ENCODE measurements at places on chromosomes 5 and 9.

DNA sequence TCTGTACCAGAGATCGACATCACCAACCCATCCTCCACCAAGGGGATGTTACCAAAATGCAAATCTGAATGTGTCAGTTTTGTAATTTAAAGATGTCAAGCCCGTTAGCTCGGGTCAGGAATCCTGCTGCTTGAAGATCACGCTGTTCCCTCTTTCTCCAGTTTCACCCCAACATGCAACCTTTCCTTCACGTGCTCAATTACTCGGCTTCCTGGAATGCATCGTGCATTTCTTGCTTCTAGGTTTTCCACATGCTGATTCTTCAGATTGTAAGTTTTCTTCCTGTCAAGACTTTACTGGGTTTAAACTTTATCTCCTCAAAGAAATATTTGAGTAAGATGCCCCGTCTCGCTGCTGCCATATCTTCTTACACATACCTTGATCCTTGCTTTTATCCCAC lies 209.5 kb upstream of the SNX2 start:
- DNase-seq: no peak

GRCh38 chr5:67453111-67453905 lies 256.7 kb upstream of the CD180 start:
- no peak for DNase-seq

DNA sequence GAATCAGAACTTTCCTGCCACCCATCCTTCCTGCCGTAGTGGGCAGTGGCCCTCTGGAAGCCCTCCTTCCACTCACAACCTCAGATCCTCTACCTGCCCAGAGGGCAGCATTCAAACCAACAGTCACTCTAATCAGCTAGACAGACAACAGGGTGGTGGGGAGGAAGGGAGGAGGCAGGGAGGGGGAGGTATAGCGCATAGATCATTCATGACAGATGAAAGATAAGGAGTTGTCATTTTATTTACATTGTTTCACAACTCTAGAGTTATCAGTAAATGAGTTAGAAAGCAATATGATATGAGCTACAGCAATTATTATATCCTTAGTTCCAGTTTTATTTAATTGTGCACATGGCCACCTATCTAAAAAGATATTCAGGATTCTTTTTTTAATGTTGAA lies 852 bp downstream of the IL9 start:
- no peak for DNase-seq

DNA sequence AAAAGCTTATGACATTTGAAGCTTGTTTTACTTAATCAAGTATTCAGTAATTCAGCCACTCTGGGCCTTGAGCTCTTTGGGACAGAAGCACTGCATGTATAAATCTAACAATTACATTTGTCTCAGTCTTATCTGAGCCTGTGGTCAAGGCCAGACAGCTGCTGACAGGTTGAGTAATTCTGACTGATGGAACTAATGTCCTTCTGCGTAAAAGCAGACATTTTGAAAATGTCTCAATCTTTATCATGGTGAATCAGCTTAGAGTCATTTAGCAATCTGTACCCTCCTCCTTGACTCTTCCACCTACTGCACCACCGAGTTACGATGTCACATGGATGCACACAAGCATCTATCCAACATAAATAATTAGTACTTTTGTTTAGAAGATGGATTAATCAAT lies 400.0 kb downstream of the ARRDC3 start:
- peak; percentile 65 for DNase-seq

- DNase-seq: no peak
Measured at GRCh38 chr5:56737951-56738606, 77.3 kb upstream of the MAP3K1 start.

GRCh38 chr9:1619915-1620710 lies 395.0 kb upstream of the SMARCA2 start:
- no peak for DNase-seq

- DNase-seq: no peak
Measured at GRCh38 chr5:98543490-98543889, 230.0 kb upstream of the RGMB start.

DNA sequence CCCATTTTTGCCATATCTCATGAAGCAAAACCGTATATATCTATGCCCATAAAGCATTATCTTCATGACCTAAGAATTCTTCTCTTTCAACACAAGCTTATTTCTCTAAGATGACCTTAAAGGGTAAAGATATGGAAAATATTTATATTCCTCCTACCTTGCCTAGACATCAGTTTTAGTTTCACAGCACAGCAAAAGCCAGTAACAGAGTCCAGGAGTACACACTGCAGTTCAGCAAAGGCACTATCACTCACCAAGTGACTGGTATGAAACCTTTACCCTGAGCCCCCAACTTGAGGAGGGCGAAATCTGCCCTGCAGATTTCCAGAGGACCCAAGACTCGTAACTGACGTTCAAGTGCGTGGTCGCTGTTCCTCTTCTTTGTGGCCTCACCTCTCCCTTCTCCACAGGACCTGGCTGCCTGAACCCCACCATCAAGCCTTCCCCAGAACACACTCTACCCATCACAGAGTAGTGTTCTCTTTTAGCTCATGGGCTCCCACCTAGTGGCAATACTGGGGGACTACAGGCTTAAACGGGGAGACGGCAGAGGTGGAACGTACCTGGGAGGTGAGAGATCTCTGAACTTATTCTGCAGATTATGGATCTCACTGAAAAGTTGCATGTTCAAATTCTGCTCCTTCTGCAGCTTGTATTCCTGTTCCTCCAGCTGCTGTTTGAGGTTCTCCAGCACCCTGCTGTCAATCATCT lies 141.0 kb downstream of the CDK5RAP2 start:
- no peak for DNase-seq

- DNase-seq: no peak
Measured at GRCh38 chr5:61330845-61331406, 1.1 kb upstream of the ZSWIM6 start.

DNA sequence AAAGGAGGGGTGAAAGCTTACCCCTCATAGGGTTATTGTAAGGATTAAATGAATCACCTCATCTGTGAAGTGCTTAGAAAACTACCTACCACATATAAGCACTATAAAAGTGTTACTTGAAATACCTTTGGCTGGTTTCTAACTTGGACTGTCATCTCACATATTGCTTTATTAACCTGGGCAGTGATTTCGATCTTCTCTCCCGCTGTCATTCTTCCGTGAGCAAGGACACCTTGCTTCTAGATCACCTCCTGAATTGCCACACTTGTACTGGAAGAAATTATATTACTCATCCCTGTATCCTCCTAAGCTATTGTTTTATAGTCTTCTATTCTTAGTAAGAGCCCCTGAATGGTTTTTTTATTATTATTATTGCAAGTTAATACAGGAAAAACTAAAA lies 34.0 kb upstream of the GRAMD2B start:
- no peak for DNase-seq

DNA sequence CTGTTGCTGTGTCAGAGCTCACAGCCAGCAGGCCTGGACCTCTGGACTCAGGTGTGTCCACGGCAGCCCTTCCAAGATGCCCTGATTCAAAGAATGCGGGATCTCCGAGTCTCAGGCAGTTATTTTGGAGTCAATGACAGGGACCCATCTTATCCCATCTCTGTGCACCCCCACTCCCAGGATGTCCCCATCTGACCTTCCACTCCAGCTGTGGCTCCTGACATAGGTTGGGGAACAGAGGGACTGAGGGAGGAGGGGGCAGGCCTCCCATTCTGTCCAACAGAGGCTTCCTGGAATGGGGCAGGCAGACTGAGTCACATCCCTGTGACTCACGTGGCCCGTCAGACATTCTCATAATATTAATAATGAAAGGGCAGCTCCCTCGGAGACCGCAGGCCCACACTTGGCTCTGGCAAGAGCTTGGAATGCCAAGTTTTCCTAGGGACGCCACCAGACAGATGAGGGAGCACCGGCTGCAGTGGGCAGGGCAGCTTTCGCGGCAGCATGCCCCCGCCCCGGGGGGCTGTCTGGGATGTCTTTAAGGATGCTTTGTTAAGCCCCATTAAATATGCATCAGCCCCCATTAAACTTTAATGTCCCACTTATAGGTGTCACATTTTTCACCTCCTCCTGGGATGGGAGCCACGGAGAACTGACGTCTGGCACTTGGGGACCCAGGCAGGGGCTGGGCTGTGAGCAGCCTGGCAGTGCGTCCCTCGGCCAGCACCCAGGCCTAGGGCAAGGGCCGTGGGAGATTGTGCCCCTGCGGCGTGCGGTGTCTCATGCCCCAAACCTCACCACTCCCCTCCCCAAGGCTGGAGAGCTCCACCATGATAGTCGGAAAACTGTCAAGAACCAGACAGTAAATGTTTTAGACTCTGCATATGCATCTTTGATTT lies 23.6 kb upstream of the FIBCD1 start:
- peak; percentile 87 for DNase-seq

DNA sequence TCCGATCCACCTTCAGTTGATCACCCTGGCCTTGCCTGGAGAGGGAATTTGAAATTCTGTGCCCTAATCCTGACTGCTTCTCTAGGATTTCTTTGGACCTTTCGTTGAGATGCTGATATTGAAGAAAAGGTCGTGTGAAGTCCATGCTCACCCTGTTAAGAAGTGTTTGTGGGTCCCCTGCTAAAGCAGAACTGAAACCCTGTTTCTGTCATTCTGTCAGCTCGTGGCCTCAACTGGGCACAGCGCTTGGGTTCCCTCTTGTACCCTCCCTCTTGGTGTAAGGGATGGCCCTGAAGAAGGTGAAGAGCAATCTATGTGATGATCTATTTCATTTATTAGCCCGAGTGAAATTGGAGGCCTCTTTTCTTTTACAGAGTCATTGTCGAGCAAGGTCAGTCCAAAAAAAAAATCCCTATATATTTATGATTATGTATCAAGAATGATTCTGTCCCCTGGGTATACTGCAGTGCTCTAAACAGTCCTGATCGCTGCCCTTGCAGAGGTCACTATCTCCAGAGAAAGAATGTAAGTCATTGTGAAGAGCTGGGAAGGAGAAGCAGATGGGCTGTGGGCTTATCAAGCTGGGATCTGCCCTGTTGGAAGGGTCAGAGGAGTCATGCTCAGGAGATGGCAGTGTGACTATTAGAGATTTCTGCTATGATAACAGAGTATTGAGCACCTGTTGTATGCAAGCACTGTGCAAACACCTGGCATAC lies 56.1 kb downstream of the WWC1 start:
- no peak for DNase-seq

DNA sequence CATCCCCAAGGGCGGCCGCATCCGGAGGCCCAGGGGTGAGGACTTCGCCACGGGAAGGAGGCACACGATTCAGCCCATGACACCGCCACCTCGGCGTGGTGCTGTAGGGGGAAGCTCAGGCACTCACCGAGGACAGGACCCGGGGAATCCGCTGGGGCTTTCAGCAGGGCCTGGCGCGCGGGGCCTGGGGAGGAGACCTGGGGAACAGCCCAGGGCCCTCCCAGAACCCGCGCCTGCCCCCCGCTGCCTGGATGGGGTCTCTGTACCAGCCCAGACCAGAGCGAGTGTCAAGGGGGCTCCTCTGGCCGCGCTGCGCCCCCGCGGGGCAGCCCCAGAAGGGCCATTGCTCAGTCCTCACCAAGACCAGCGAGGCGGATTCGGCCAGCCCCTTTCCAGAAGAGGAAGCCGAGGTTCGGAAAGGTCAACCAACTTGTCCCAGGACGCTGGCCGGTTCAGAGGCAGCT lies 12.8 kb downstream of the COL23A1 start:
- no peak for DNase-seq

DNA sequence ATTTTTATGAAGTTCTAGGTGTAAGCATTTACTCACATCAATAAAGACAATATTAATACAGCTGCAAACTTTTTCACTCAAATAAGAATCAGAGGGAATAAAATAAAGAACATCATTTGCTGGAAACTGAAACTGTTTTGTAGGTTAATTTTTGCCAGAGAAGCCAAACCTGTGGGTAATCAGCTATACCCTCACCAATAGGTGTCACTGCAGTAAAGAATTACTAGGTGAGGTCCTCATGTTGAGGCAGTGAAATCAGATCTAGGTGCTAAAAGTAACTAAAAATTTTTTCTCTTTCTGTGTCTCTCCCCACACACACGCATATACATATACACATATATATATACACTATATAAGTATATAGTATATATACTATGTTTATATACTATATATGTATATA lies 1016.3 kb upstream of the SEMA6A start:
- no peak for DNase-seq

DNA sequence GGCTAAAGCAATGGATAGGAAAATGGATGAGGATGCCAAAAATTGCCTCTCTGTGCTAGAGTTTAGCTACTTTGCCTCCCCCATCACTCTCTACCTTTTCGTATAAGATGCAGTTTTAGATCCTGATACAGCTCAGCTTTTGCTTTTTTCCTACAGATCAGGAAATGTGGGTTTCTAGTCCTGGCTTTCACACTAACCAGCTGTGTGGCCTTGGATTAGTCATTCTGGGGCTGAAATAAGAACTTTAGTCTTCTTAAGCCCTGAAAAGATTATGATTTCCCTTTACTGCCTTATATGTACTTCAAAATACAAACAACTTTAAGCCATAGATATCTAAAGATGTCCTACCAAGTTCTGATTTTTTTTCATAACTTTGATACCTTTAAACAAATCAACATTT lies 116.4 kb downstream of the BAAT start:
- no peak for DNase-seq

DNA sequence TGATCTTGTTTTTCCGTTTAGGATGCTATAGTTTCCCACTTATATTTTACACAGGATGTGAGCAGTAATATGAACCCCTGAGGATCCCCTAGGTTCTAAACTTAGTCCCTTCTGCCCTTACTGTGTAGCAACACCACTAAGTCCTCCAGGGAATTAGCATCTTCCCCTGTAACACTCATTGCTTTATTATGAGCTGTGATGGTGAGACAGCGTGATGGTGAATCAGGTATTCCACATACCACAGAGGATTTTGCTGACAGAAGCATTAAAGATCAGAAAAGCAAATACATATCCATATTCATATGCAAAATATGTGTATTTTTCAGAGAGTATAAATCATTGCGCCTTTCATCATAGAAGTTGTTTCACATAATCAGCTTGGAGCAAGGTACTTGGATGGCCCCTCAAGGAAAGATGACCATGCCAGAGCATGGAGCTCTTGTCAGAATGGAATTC lies 317.0 kb downstream of the ICE1 start:
- DNase-seq: no peak

- no peak for DNase-seq
Measured at GRCh38 chr9:94758880-94759279, 32.4 kb downstream of the AOPEP start.

- DNase-seq: no peak
Measured at GRCh38 chr9:114850871-114851270, 45.0 kb upstream of the TNFSF15 start.
